AG10803 (cell line): ENCODE measurements at places on chromosomes 7 and 10.

DNA sequence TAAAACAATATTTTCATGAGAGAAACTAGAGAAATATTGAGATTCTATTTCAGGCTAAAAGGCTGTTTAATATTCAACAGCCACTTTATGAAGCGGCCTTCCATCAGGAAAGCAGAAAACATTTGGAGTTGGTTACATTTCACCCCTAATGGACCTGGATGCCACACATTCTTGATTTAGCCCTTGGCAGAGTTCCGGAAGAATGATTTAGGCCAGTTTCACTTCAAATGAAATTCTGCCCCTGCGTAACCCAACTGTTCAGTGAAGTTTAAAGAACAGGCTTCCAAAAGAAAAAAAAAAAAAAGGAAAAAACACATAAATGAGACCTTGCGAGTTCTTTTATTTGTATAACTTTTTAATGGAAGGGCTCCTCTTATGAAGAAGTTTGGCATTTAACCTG lies 239.2 kb upstream of the AKR1E2 start:
- peak; percentile 85 for DNase-seq

- no peak for DNase-seq
Measured at GRCh38 chr7:91137788-91138368, 126.4 kb upstream of the FZD1 start.

GRCh38 chr7:50792342-50793119 lies 9.8 kb upstream of the GRB10 start:
- DNase-seq, result peak; percentile 49

- no peak for DNase-seq
Measured at GRCh38 chr10:124032087-124032935, 61.1 kb downstream of the CHST15 start.

DNA sequence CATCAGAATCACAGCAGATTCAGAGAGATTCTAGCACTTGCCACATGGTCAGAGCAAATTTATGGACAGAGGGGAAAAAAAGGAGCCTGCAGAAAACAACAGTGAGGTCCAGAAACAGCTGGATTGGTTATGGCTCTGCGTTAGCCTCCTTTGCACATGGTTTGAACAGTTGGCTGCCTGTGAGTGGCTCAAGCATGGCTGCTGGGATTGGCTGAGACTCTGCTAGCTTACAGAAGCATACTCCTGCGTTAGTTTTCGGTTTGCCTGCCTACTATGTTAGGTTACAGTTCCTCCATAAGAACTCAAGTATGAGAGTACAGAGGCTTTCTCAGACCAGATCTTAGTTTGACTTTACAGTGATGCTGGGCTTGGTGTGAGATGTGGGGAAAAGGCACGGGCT lies 80.7 kb upstream of the WDR11 start:
- no peak for DNase-seq

- DNase-seq, result no peak
Measured at GRCh38 chr7:114133717-114134116, 214.9 kb upstream of the PPP1R3A start.

DNA sequence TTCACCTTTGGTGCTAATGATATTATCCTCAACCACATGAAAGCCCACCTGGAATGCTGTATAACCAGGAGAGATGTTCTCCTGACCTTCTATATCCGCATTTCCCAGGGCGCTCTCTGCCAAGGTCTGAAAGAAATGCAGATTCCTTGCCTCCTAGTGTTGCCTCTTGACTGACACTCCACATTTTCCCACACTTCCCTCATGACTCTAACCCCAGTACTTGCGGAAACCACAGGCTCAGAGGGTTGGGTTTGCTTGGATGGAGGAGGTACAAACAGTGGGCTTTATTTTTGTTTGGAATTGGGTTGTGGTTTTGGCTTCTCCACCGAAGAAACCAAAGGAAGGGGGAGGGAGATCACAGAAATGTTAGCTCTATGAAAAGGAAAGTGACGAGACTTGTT lies 222.9 kb upstream of the CELF2 start:
- peak; percentile 87 for DNase-seq

GRCh38 chr10:122044045-122044661 lies 55.2 kb downstream of the TACC2 start:
- DNase-seq, result no peak
